ENCODE measurements at places on chromosomes 3 and 15. TPM values are rescaled to one million over a fixed set of nuclear protein-coding genes. Genes with fewer than 3 reads are reported as not detected.

Gene GABRB3
- total RNA-seq: 0.71 TPM

Gene ROPN1
- total RNA-seq: not detected

Gene POLQ
- total RNA-seq: 1.8 TPM

Gene ANXA2
- total RNA-seq: 2,506 TPM

Gene SENP2
- total RNA-seq: 35.9 TPM

Gene SLC51B
- 2.0 TPM for total RNA-seq

Gene C15orf62
- not detected for total RNA-seq

Gene ISL2
- 0.37 TPM for total RNA-seq

Gene CFAP100
- total RNA-seq: not detected

Gene LIPC
- total RNA-seq: 1.3 TPM

Gene GOLGA8T
- 0.14 TPM for total RNA-seq

Gene TMEM108
- not detected for total RNA-seq

Gene KCNAB1
- total RNA-seq: under 0.01 TPM

Gene SLC35G2
- 8.2 TPM for total RNA-seq

Data from smooth muscle cell of bladder (primary cell).